ENCODE measurements at places on chromosomes 16 and 17.

GRCh38 chr17:4634976-4635375 lies 6.5 kb downstream of the ALOX15 start:
- DNase-seq: no peak

DNA sequence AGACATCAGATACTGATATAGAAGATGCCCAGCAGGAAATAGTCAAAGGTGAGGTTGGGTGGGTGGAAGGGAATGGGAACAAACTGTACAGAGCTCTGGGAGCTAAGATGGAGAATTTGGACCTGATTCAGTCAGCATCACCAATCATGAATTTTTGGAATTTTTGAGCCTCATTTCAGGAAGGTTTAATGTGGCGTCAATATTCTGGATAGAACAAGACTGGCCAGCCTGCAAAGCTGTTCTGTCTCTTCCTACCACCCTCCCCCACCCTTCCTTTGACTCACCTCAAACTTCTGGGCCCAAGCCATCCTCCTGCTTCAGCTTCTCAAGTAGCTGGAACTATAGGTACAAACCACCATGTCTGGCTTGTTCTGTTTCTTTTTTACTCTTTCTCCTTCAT lies 32.6 kb downstream of the CTCF start:
- DNase-seq: no peak

GRCh38 chr17:15349119-15349518 lies 7.7 kb upstream of the TEKT3 start:
- no peak for DNase-seq

GRCh38 chr17:50280801-50281441 lies 6.7 kb downstream of the TMEM92 start:
- DNase-seq: no peak

- DNase-seq: no peak
These were observed 190.4 kb downstream of the ABCC12 start for GRCh38 chr16:47965439-47965838.

- DNase-seq: no peak
These were observed 18.2 kb upstream of the ROGDI start for GRCh38 chr16:4820652-4821051.

GRCh38 chr17:3915581-3915994 lies 677 bp downstream of the P2RX1 start:
- DNase-seq: no peak

GRCh38 chr17:3880983-3881382 lies 11.9 kb downstream of the CAMKK1 start:
- DNase-seq: no peak

- no peak for DNase-seq
These were observed 24.1 kb downstream of the PIK3R6 start for GRCh38 chr17:8843344-8843743.

DNA sequence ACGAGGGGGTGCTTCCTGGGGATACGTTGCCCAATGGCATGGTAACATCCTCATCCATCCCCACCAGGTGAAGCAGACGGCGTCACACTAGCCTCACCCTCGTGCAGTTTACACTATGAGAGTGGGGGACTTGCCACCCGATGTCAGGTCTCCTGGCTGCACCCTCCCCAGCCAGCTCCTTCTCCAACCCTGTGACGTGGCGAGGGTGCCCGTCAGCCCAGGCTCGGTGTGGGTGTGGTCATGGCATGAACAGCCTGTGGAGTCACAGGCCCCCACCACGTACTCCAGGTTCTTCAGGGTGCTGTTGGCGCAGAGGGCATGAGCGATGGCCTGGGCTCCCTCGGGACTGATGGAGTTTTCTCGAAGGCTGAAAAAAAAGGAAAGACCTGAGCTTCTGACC lies 28.3 kb downstream of the NLRC3 start:
- no peak for DNase-seq

GRCh38 chr17:57541472-57542394 lies 203.4 kb downstream of the CCDC182 start:
- DNase-seq: no peak

GRCh38 chr17:42034059-42034458 lies 14.2 kb downstream of the NKIRAS2 start:
- no peak for DNase-seq

DNA sequence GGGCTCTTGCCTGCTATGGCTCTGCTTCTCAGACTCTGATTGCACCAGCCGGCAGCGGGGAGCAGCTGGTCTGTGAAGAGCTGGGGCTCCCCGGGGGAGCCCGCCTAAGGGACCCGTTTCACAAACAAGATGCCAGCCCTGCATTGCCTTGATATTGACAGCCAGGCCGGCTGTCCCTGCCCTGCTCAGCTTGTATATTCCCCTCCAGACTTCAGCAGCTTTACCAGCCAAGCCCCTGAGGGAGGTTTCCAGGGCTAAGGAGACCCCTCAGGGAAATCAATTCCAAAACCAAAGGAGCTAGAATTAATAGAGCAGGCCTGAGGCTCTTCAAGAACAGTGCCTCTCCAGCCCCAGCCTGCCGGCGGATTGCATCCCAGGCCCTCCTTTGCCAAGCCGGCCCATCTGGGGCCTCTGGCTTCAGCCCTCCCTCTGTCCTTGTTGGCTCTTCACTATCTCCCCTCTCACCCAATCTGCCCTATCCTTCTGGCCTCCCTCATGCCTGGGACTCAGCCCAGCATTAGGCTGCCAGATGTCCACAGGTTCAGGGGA lies 5.7 kb downstream of the CALB2 start:
- DNase-seq: no peak

DNA sequence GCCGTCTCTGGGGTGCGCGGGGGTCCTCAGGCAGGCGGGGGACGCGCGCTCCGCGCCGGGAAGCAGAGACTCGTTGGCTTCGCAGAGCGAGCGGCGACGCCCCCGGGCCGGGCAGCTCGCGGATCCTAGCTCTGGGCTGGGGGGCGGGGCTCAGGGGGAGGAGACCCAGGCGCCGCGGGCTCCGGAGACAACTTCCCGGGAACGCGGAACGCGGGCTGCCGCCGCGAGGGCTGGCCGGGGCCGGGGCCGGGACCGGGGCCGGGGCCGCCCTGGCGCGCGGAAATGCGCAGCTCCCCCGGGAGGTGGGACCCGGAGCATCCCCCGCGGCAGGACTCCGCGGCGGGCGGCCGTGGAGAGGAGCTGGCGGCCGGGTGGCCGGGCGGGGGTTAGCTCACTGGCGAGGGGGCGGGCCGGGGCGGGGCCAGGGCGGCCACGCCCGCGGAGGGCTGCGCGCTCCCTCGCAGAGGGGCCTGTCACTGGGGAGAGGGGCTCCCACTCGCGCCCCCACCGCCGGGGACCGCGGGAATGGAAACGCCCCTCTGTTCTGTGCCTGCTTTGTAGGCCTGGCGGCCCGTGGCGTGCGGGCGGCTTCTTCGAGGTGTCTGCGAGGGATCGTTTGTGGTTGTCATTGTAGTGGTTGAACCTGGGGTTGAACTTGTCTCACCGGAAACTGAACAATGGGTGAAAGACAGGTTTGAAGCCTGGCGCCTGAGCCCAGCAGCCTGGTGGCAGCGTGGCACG lies at the start of gene GAS7:
TSS of gene GAS7 (minus strand) at position 98 of the 741 bp plus-strand sequence.
- no peak for DNase-seq

DNA sequence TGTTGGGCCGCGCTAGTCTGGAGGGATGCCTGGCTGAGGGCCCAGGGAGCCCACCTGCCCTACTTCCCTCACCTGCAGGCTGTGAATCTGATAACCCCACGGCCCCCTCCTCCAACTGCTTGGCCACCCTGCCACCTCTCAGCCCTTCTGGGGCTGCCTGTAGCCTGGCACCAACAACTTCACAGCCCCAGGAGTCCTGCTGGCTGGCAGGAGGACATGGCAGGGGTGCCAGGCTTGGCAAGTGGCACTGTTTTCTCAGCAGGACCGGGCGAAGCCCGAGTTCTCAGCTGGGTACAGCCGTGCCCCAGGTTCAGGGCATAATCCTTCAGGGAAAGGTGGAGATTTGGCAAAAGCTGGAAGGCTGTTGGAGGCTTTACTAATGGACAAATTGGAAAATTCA lies 129.6 kb downstream of the CMIP start:
- no peak for DNase-seq

DNA sequence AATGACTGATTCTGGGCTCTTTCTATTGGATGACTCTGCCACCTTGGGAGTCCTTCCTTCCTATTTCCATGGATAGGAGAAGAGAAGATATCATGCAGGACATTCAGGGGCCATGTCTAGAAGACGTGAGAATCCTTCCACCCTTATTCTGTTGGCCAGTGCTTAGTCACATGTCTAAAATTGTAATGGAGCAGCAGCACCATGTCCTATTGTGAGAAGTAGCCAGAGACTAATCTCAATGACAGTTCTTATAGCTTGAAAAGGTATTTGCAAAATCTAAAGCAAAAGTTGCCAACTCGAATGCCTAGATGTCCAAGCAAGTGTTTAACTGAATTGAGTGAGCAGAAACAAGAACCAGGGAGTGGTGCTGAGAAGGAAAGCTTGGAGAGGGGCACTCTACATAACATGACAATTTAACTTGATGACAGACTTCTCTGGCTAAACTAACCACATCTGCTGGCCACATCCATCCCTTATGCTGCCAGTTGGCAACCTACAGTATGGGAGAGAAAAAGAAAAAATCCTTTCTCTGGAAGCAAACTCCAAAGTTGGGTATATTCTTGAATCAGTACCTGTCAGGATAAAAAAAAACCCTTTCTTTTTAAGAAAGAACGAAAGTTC lies 225.7 kb downstream of the CDH13 start:
- no peak for DNase-seq

GRCh38 chr17:8873801-8874715 lies 6.6 kb upstream of the PIK3R6 start:
- DNase-seq: no peak

- DNase-seq: no peak
These were observed 17.0 kb downstream of the SRCIN1 start for GRCh38 chr17:38588788-38589174.

DNA sequence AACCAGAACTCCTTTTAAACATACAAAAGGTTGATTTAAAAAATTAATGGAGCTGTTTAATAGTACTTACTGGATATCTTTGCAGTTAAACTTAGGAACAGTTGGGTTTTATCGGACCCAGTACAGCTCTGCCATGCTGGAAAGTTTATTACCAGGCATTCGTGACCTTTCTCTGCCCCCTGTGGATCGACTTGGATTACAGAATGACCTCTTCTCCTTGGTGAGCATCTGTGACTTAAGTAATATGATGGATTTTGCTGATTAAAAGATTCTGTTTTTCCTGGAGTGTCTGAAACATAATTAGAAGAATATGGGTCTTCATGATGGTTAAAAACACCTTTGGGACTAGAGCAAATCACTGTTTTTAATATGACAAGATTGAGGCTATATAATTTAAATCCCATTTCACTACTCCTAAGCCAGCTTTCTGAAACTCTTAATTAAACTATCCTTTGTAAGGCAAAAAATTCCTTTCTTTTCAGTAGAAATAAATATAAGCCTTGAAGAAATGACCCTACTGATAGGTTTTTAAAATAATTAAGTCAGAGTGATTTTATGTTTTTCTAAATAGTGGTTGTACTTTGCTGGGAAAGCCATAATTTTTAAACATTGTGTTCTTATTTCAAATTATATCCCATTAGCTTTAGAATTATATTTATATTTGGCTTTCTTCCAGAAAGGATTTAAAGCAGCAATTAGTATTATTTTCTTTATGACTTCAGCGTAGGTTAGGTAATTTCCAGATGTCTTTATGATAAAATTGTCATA lies 45.7 kb upstream of the KPNB1 start:
- no peak for DNase-seq

- DNase-seq: no peak
These were observed 34.4 kb downstream of the ZZEF1 start for GRCh38 chr17:4108397-4108796.

- DNase-seq: no peak
These were observed 94.6 kb downstream of the CMIP start for GRCh38 chr16:81539009-81539758.

GRCh38 chr17:81428948-81429774 lies 33.9 kb downstream of the BAHCC1 start:
- DNase-seq: no peak

GRCh38 chr16:57970970-57971369 lies at the start of gene CNGB1:
Gene CNGB1 (minus strand): TSS chr16:57971128. CDS start chr16:57967286, 3,842 bp downstream.
- DNase-seq: no peak

GRCh38 chr17:76707985-76708807 lies 2.6 kb downstream of the MXRA7 start:
- DNase-seq: no peak

- DNase-seq: no peak
These were observed 37.4 kb downstream of the DNAH17 start for GRCh38 chr17:78539781-78540180.

DNA sequence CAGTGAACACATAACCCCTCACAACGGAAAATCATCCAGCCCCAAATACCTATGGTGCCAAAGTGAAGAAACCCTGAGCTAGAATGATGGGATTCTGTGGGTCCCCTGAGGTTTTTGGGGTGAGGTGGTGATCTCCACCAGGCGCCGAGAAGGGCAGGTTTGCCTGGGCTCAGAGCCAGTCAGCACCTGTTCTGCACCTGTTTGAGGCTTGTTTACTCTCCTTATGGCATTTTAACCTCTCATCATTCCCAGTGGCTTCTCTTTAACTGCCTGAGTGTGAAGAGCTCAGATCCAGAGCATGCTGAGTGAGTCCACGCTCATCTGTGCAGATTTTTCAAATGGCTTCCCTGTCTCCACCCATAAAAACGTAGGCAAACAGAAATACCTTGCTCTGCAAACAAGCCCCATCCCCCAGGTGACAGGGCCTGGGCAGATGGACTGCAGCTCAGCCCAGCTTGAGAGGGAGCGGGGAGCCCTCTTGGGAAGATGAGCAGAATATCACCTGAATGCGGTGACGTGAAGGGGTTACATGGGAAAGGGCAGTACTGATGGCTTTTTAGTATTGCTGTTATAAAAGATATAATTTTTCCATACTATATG lies 40.1 kb upstream of the CLEC19A start:
- no peak for DNase-seq

- no peak for DNase-seq
These were observed 52.0 kb downstream of the MRM3 start for GRCh38 chr17:834136-834535.

- no peak for DNase-seq
These were observed 446.3 kb downstream of the SLC39A11 start for GRCh38 chr17:72646176-72646575.

DNA sequence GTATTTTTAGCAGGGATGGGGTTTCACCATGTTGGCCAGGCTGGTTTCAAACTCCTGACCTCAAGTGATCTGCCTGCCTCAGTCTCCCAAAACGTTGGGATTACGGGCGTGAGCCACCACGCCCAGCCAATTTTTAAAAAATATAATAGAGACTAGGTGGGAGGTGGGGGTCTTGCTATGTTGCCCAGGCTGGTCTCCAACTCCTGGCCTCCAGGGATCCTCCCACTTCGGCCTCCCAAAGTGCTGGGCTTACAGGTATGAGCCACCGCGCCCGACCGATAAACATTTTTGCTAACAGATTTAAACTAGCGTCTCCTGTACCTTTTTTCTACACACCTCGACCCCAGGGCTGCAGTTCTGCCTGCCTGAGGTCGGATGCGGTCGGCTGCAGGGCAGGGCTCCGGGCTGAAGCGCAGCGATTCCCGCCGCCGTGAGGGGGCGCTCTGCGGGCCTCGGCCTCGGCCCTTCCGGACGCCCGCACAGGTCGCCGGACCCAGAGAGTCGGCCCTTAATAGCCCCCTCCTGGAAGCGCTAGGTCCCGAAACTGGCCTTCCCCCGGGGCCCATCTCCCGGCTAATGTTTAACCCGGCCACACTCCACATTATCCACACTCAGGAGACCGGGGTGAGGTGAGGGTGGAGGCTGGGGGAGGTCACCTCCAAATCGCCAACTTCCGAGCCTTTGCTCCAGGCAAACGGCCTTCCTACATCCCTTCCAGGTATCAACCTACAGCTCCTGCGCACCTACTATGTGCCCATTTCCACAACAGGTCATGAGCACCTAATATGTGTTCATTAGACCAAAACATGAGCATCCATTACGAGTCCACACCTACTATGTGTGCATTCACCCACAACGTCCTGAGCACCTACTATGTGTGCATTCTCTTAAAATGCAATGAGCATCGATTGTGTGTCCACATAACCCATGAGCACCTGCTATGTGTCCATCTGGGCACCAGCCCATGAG lies 2.0 kb upstream of the GLIS2 start:
- no peak for DNase-seq

Measured in HFF-Myc (cell line).